ENCODE measurements at places on chromosomes 3 and 15.

- DNase-seq, result no peak
Observed at GRCh38 chr3:17632401-17633100, 109.9 kb downstream of the TBC1D5 start.

- DNase-seq, result no peak
Observed at GRCh38 chr3:18438586-18438985, 13.4 kb upstream of the SATB1 start.

GRCh38 chr3:64856977-64857516, 169.2 kb upstream of the ADAMTS9 start:
- no peak for DNase-seq

DNA sequence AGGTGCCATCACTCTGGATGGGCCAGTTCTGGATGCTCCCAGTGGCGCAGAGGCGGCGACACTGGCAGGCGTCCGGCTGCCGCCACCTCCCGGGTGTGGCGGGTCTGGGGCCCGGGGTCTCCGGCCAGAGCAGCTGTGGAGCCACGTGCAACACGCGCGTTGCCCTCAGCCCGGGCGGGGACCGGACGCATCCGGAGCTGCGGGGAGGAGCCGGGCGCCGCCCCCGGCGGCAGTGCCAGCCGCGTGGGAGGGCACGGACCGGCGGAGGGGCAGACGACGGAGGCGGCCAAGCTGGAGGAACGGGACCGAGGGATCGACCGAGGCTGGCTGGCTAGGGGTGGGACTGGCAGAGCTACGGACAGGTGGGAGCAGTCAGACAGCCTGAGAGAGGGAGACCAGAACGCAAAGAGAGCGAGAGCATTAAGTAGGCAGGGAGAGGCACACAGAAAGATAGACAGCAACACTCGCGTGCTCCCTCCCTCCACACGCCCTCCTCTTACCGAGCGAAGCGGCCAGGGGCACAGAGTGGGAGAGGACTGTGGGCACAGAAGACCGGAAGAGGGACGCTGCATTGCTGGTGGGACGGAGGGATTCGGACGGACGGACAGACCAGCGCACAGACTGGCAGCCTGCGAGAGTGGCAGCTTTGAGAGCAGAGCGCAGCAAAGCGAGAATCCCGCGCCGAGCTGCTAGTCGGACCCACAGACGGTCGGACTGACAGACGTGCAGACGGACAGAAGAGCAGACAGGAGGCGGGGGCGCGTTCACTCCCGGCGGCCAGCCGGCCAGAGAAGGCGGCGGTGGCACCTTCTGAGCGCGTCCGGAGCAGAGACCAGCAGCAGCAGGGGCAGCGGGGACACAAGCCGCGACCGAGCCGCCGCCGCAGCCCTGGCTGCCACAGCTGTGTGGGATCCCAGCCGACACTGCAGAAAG, at the start of gene ARPP21:
ARPP21 (plus strand) TSS at position 272 of the 933 bp plus-strand sequence. CDS start 42,227 bp downstream, outside the sequence.
- DNase-seq, result no peak

DNA sequence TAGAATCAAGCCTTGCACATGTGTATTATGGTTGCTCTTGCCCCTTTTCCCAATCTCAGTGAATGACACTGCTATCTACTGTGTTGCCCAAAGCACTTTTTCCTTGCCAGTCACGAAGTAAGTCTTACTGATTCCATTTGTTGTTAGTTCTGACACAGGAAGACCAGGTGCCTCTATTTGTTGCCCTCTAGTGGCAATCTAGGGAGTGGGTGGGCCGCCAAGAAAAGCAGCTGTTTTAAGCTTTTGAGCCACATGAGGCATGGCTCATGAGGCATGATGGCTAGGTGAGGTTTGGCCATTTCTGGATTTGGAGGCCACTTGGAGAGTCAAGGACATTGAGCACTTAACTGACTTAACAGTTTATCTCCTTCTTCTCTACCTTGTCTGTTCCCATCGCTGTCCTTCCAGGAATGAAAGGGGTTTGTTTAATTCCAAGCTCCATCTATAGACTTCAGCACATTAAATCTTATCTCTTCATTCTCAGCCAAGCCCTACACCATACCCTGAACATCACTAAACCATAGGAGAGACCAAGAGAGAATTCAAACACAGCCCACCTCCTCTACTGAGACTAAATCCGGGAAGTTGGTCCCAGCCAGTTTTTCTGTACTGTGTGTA, 103.1 kb downstream of the HCN4 start:
- peak; percentile 7 for DNase-seq

GRCh38 chr3:136577791-136578190, 174.4 kb downstream of the STAG1 start:
- no peak for DNase-seq

DNA sequence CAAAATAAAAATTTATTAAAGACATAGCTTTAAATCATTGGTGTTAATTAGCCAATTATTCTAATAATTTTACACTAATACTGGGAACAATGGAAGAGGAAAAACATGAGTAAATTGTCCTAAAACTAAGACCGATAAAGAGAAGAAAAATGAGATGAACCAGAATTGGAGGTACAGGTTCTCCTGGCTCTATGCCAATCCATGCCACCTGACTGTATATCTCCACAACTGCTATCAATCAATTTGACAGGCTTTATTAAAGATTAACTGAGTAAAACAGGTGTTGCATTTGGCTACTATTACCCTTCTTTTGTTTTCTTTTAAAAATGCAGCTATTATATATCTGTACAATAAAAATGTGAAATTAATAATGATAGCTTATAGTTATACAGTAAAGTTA, 850.0 kb downstream of the CADM2 start:
- no peak for DNase-seq

DNA sequence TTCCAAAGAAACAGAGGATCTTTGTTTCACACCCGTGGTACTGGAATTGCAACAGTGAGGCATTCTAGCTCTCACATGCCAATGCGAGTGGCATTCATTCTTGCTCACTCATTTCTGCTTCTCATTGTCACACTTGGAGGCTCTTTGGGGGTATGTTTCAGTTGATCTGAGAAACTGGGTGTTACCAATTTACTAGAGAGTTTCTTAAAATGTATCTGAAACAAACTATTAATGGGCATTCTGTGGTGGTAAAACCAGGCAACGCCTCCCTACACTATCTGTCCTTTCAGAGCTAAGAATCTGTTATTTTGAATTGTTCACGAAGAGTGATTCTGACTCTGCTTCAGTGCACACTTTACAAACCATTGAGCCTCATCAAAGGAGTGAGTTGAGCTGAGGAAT, 140.6 kb upstream of the BHLHE40 start:
- DNase-seq, result no peak

GRCh38 chr3:197793247-197793646, 2.2 kb downstream of the LRCH3 start:
- DNase-seq, result no peak

- DNase-seq, result no peak
Observed at GRCh38 chr15:34262362-34262761, 37.5 kb downstream of the EMC4 start.

- no peak for DNase-seq
Observed at GRCh38 chr15:69898243-69898642, 199.5 kb downstream of the TLE3 start.

DNA sequence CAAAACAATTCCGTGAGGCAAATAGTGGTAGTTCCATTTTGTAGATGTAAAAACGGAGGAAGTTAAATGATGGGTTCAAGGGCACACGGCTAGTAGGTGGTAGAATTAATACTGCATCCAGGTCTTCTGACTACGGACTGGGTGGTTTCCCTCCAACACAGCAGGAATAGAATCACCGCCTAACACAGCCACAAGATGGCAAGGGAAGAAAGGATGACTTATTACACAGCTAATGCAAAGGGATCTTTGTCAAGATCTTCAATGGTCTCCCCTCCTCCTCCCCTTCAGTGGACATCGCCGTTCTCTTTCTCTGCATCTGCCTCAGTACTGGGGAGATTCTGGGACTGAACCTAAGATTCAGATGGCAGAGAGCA, 524 bp upstream of the TOPBP1 start:
- peak; percentile 45 for DNase-seq

GRCh38 chr3:146403792-146404191, 65.6 kb downstream of the PLSCR2 start:
- no peak for DNase-seq

DNA sequence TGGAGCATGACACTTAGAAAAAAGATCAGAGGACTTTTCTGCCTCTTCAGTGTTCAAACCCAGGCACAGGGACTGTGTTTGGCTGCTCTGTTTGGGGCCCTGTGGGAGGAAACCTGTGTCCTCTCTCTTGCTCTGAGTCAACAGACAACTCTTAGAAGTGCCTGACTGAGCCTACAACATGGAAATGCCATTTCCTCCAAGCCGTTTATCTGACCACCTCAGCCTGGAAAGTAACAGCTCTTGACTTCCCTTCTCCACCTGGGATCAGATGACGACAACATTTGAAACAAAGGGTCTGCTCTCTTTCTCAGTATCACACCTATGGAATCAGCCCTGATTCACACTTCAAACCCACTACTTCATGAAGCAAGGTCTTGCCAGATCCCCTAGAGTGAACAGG, 91.3 kb upstream of the CTDSPL start:
- DNase-seq, result no peak

GRCh38 chr3:18401300-18401961, 23.7 kb downstream of the SATB1 start:
- DNase-seq, result no peak

- DNase-seq, result no peak
Observed at GRCh38 chr3:120693439-120694171, 11.6 kb upstream of the HGD start.

- no peak for DNase-seq
Observed at GRCh38 chr3:42501321-42501680, 1.1 kb upstream of the VIPR1 start.

- no peak for DNase-seq
Observed at GRCh38 chr15:47685141-47685870, 32.0 kb upstream of the SEMA6D start.

- no peak for DNase-seq
Observed at GRCh38 chr3:129598000-129598381, 8.5 kb downstream of the PLXND1 start.

- no peak for DNase-seq
Observed at GRCh38 chr3:186870421-186871201, 28.1 kb downstream of the ADIPOQ start.

- DNase-seq, result no peak
Observed at GRCh38 chr3:179731544-179731943, 78.7 kb downstream of the USP13 start.

- DNase-seq, result no peak
Observed at GRCh38 chr3:50502584-50503423, 630 bp downstream of the CACNA2D2 start.

DNA sequence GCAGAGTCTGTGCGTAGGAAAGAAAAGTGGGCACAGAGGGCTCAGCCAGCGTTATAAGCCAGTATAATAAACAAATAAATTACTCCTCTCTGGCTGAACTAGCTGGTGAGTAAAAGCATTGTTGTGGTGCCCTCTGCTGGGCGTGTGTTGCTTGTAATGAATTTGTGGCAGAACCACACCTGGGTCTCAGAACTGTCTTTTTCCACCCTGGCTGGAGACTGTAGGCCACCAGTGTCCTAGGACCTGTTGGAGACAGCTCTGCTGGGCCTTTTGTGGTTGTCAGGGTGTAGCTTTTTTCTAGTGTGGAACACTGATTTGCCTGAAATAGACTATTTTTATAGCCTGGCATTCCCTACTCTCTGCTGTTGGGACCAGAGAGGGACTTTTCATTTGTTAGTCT, 130.5 kb upstream of the EIF1B start:
- DNase-seq, result peak; percentile 3

DNA sequence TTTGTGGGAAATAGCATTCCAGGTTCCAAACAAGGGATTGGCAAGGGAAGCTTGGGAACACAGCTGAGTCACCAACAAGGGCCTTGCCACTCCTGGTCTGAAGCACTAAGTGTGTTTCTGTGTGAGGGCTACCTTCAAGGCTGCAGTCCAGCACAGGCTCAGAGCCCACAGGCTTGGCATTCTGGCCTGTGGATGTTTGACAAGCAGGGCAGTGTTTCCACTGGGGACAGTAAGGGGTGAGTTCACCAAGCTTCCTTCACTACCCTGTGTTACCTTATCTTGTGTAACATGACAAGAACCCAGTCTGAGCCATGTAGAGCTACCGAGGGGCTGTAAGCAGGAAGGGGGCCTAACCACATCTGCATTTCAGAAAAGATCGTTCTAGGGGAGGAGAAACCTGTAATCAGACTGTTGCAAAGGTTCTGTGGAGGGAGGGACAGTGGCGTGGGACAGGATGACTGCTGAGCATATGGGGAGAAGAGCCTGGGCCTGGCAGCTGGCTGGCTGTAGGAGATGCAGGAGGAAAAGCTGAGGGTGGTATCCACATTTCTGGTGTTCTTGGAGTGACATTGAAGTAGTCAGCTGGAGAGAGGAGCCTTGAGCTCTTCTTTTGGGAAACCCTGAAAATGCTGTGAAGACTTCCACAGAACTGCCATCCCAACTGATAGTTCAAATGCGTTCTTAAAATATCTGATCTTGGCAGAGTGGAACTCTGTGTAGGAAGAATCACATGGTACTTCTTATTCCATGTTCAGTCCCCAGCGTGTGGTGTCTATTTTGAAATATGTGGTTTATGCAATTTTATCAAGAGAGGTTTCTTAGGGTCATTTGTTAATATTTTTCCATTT, 61.3 kb downstream of the CTDSPL start:
- DNase-seq, result no peak

DNA sequence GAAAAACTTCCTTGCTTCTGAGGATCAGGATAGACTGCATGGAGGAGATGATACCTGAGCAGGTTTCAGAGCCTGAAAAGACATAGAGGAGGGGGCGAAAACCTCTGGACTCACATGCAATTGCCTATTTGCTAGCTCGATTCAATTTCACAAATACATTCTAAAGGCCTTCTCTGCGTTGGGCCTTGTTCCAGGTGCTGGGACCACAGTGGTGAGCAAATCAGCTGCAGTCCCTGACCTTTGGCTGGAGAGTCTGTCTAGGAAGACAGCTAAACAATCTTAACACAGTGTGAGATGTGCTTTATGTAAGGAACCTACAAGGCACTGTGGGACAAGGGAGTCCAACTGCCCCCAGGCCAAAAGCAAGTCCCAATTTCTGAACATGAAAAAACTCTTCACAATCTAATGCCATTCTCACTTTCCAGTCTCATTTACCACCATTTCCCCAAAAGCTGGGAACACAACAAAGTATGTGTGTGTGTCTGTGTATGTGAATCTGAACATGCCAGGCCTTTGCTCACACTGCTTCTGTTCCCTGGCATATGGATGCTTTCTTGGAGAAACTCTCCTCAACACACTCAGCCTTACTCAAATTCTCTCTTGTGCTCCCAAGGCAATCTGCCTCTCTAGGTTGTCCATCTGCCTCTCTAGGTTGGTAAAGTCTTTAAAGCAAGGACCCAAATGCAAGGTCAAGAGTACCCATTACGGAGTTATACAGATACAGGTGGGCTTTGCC, 2.1 kb upstream of the PCCB start:
- DNase-seq, result no peak

GRCh38 chr3:77449459-77450350, 409.8 kb downstream of the ROBO2 start:
- no peak for DNase-seq
